Activated CD4-positive, alpha-beta T cell treated with anti-CD3 and anti-CD28 coated beads for 36 hours (primary cell): ENCODE measurements at places on chromosomes 11 and 22.
A peak's percentile ranks its signal among the peaks of the same experiment; 100 is the strongest.

- DNase-seq, result no peak
Observed at GRCh38 chr22:44707752-44708151, 5.7 kb downstream of the PRR5 start.

- no peak for DNase-seq
Observed at GRCh38 chr11:3245071-3245470, 12.9 kb upstream of the MRGPRE start.

GRCh38 chr11:33540946-33541915 is 159.4 kb downstream of the C11orf91 start:
- DNase-seq, result no peak

GRCh38 chr11:134049303-134049702 is 19.6 kb upstream of the JAM3 start:
- DNase-seq, result no peak

- no peak for DNase-seq
Observed at GRCh38 chr22:40396882-40397281, 26.5 kb downstream of the SGSM3 start.

- DNase-seq, result no peak
Observed at GRCh38 chr11:115745066-115745465, 240.9 kb upstream of the CADM1 start.

DNA sequence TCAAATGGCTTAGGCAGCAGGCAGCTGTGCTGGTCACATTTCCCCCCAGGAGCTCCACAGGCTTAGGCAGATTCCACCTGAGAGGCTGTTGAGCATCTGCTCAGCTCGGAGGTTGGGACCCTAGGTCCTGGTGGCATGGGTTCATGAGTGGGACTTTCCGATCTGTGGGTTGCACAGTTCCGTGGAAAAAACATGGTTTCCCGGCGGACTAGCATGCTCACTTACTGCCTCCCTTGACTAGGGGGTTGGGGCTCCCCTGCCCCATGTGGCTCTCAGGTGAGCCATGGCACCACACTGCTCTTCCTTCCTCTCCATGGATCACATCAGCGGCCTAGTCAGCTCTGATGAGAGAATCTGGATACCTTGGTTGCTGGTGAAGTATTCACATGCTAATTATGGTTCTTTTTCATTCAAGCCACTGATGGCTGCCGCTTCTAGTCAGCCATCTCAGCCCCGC is 685.1 kb downstream of the METTL15 start:
- DNase-seq, result no peak

DNA sequence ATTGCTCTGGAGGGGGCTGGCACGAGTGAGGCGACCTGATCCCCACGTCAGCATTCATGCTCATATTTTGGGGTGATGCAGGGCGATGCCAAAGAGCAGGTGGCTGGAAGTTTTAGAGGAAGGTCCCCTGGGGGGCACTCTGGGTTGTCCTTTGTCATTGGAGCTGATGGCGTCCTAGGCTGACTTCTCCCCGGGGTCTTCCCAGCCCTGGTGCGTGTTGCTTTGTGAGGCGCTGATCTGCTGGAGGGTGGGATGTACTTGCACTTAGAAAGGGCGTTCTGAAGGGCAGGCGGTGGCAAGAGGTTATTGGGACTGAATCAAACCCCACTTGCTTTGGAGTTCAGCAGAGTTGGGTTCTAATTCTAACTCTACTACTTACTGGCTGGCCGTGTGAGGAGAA is 313.3 kb downstream of the NTM start:
- DNase-seq, result no peak

DNA sequence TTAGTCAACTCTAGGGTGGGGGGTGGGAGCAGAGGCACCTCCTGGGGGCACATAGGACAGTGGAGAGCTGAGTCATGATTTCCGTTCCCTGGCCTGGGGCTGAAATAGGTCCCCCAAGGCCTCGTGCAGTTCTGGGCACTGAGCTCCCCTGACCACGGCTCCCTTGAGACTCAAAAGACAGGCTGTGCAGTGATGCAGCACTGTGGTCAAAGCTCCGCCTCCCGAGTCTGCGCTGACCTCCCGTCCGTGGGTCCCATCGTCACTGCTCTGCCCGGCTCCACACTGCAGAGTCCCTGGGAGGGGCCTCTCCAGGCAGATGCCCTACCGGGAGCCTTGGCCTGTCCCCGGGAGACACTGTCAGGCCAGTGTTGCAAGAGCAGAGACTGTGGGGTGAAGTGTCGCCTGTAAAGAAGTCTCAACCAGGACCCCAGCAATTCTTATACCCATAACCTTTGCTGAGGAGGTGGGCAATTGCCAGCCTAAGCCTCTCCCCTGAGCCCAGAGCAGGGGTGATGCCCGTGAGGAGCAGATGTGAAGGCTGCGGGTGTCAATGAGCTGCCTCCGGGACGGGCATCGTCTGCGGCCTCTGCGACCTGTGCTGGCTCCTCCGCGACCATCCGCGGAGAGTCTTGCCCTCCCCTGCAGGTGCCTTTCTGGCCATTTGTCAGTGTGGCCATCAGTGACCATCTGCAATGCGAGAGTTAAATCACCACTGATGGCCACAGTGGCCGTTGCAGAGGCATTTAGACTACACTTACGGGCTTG is 877.3 kb downstream of the BRD1 start:
- no peak for DNase-seq

DNA sequence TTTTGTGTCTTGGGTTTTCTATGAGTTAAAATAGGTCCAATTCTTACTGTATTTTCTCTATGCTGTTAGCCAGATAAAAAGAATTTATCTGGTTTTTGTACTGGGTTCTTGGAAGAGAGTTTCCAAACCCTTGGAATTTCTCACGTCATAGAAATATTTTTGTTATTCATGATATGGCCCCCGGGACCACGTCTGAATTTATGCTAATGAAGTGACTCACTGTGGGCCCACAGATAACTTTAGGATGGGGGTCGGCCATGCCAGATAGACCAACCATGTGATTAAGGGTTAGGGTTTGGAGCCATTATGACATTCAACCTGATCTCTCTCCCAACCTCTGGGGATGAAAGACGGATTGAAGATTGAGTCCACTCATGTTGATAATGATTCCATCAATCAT is 35.6 kb upstream of the DDI1 start:
- no peak for DNase-seq

DNA sequence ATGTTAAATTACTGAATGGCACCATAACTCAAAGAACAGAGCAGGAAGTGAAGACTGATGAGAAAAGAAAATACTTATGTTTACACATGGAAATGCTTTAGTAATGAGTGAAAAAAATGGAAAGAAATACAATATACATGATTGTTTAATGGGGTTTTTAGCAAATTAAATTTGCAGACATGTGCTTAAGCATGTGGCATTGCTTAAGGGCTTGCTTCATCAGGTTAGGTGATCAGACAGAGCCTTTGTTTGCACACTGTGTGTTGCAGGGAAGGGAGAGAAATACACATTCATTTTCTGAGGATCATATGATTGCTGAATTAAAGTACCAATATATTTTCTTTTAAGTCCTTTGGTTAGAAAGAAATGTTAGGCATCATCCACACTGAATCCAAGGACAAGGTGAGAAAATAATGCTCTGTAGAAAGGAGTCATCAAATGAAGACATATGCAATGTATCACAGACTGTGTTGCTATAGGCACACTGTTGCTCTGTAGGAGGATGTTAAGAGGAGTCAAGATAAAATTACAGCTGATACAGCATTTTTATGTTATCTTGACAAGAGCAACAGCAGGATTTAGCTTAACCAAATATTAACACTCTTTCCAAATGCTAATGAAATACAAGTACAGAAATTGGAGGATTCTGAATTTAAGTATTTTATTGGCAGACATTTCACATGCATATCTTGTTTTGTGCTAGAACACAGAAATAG is 23.4 kb upstream of the ARHGAP20 start:
- DNase-seq, result no peak

DNA sequence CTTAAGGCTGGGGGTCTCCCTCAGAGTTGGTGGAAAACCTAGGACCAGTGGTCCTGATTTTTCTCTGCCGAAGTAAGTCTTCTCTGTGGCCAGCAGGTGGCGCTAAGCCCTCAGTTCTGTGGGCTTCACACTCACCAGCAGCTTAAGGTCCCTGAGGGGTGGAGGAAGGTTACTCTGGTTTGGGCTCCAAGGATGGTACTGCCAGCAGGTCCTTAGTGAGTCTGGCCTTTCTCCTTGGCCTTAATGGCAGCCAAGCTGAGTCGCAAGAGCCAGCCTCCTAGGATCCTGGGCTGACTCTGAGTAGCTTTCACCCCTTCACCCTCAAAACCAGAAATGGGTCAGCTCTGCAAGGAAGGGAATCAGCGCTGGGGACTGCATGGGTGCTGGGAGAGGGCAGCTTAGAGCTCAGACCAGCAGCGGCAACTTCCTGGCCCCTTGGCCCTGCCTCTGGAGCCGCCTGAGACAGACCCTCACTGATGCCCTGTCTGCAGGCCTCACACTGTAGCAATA is 4.4 kb downstream of the KCNJ11 start:
- peak; percentile 90 for DNase-seq

DNA sequence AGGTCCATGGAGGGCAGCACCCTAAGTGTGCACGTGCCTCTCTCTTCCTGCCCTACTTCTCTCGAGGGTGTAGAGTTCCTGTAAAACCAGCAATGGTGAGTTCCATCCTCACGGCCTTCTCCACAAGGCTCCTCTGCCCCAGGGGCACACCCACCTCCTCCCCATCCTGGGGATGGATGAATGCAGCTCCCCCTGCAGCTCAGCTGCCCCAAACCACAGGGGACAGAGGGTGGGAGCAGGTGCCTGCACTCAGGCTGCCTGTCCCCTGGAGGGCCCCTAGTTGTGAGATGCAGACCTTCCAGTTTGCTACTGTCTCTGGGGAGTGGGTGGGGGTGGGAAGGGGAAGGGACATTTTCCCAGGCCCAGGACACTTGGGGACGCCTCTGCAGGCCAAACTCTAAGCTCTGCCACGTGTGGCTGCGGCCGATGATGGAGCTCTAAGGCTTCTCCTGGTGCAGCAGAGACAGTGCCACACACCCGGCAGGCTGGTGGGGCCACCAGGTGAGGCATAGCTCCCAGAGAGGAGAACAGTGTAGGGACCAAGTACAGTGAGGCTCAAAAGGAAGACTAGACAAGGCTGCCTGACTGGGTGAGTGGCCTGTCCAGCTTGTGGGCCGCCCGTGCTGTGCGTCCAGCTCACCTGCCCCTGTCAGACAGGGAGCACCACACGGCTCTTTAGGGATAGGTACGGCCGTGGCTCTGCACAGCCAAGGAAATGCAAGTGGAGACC is 540.9 kb downstream of the TBC1D22A start:
- DNase-seq, result no peak

- DNase-seq, result no peak
Observed at GRCh38 chr11:3139086-3139440, 26.0 kb downstream of the OSBPL5 start.

DNA sequence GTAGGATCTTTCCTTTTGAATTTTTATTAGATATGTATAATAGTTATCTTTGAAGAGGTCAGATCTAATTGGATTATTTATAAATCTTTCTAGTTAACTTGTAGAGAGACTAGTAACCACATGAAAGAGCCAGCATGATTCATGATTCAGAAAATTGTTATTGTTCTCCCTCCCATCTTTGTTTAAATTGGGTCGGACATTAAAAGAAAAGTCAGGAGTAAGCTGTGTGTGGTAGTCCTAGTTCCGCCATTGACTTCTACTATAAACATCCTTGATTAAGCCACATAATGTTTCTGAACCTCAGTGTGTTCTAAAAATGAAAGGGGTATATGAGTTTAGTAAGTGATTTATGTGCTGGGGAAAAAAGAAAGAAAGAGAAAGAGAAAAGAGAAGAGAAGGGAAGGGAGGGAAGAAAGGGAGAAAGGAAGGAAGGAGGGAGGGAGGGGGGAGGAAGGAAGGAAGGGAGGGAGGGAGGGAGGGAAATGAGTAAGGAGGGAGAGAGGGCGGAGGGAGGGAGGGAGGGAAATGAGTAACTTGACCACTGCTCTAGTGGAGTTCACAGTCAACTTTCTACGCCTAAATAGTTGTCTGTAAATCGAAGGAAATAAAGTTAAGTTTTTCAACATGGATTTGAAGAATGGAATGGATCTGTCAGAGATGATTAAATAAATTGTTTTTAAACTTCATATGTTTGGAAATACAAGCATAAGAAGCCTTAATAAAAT is 32.9 kb downstream of the SIK2 start:
- no peak for DNase-seq

- peak; percentile 2 for DNase-seq
Observed at GRCh38 chr11:1195682-1196515, 27.0 kb upstream of the MUC5B start.

GRCh38 chr22:45462034-45462655 is 40.5 kb upstream of the FBLN1 start:
- DNase-seq, result no peak

DNA sequence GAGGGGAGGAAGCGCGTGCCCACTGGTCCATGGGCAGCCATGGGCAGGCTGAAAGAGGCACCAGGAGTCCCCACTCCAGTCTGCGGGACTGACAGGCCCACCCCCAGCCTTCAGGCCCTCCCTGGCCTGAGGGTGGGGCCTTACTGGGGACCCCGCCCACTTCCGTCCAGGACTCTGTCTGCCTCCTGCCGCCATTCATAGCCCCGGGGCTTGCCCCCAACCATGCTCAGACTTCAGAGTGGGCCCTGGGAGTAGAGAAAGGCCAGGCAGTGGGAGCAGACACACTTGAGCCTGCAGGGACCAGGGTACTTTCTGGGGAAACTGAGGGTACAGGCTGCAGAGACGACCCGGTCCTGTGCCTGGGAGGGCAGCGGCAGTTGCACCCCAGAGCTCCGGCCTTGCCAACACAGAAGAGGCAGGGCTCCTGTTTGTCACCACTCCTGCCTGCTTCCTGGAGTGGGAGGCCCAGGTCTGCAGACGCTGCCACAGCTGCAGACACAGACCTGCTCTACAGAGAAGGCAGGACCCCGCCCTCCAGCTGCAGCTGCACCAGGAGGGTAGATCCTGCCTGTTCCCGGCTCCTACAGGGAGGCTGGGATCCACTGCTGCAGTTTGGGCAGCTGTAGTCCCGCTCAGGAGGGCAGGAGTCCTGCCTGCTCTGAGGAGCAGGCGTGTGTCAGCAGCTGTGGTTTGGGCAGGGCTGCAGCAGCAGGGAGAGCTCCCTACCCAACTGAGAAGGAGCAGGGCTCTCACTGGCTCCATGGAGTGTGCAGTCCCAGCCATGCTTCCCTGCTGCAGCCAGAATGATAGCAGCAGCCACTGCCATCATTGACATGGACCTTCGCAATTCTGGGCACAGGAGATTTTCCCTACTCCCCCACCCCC is 387.9 kb upstream of the ANO3 start:
- no peak for DNase-seq

DNA sequence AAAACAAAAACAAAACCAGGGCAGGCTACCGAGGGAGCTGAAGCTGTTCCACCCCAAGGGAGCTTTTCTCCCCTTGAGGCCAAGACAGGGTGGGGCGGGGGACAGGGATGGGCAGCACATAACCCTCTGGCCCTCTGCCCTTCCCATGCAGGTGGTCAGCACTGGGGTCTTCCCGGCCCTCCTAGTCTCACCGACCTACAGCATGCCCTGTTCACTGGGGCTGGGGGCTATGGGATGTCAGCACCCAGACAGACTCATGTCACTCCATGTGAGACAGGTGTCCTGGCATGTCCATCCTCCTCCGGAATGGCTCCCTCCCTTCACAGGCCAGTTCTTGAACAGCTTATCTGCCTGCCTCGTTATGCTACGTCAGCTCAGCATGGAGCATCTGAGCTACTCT is 51.7 kb downstream of the DSCAML1 start:
- no peak for DNase-seq
